ENCODE measurements at places on chromosomes 1 and 21.

- DNase-seq: no peak
These were observed 730 bp downstream of the ZCCHC17 start for GRCh38 chr1:31297277-31298247.

- DNase-seq: no peak
These were observed 688.6 kb upstream of the ADGRL4 start for GRCh38 chr1:79695138-79695537.

GRCh38 chr1:46133781-46134350 lies 1.4 kb upstream of the PIK3R3 start:
- no peak for DNase-seq

GRCh38 chr1:207987164-207987563 lies 76.2 kb upstream of the CD34 start:
- DNase-seq: no peak

DNA sequence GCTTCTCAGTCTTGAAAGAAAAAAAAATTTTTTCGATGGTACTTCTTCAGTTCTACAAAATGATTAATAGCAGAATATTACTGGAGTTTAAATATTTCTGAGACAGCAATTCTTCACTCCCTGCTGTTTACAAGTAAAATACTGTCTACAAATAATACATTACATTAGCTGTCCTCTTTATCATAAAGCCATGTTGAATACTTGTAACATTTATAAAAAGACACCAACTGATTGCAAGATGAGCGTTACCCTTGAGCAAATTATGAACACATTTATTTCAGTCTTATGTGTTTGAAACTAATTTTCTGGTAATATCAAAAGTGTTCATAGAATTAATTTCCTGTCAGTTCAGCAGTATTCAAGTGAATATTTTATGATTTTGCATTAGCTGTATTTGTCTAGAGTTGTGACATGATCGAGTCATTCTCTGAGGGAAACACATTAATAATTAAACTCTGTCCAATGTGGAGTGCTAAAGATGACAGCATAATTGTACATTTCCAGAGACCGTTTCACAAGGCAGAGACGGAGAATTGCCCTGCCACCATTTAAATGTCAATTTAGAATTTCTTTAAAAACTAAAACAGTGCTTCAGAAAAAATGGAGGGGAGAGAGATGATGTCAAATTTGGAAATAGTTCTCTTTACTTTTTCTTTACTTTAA lies 1359.0 kb upstream of the ADGRL4 start:
- DNase-seq: no peak

GRCh38 chr21:43881283-43881682 lies 16.3 kb downstream of the AGPAT3 start:
- no peak for DNase-seq

- DNase-seq: no peak
These were observed 12.2 kb downstream of the RHBDL2 start for GRCh38 chr1:38929476-38929875.

DNA sequence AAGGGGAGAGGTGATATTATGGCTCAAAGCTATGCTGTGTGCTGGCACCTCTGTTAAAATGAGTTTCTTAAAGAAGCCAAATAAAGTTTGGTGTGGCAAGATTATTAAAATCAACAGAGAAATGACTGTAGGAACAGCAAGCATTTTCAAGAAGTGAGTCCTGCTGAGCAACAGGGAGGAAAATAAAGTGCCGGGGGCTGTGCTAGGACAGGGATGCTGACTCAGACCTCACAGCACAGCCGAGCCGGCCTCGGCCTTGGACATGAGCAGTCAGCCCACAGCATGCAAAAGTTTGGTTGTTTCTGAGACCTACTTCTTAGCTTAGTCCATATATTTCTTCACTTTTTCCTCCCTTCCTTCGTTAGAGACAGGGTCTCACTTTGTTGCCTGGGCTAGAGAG lies 19.2 kb downstream of the CNIH3 start:
- DNase-seq: no peak

DNA sequence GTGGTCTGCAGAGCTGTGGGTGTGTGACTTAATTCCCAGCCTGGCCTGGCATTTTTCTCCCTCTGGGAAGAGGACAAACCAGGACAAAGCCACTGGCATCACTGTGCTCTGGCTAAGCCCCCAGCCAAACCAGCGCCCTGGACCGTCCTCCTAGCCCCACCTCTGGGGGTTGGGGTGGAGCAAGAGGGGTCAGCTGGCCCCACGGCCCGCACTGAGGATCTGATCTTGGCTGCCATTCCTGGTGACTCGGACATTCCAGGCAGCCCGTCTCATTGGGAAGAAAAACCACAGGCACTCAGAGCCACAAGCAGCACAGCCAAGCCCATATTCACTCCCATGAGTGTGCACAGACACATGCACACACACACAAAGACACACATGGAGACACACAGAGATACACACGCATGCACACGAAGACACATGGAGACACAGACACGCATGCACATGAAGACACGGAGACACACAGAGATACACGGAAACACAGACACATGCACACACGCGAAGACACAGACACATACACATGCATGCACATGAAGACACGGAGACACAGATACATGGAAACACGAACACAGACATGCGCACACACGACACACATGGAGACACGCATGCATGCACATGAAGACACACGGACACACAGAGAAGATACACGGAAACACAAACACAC lies 2.3 kb upstream of the MXRA8 start:
- DNase-seq: no peak

DNA sequence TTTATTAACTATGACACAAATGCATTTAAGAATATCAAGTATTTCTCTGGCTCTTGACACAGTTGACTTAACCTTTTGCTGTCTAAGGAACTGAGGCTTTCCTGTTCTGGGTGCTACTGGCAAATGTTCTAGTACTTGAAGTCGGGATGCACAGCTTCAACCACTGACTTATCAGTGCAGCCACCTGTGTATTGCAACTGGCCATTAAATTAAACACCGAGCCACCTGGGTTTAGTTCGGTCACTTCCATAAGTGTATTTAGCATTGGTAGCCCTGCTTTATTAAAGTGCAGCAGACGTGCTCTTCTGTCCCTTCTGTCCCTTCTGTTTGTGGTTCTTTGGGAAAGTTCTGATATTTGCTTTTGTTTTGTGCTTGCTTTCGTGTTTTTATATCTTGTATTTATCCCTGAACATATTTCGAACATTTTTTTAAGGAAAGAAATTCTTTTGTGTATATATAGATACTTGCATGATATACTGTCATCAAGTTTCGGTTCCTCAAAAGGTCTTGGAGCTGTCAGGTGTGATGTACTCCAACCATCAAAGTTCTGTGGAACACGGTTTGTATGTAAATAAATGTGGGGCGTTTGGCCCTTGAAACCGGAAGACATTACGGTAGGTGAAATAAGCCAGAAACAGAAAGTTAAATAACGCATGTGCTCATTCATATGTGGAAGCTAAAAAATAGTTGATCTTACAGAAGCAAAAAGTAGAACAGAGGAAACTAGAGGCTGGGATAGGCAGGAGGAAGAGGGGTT lies 297.9 kb upstream of the GREM2 start:
- DNase-seq: no peak

- no peak for DNase-seq
These were observed 67.7 kb upstream of the RAB4A start for GRCh38 chr1:229203030-229203751.

GRCh38 chr1:32336963-32337675 lies 1.1 kb upstream of the MARCKSL1 start:
- no peak for DNase-seq
